Stimulated activated CD8-positive, alpha-beta memory T cell treated with anti-CD3 and anti-CD28 coated beads, Interleukin-7, amount 100 ng/mL, for 1 hour (primary cell): ENCODE measurements at places on chromosomes 7 and 10.

GRCh38 chr10:48363617-48364355 is 57.3 kb downstream of the MAPK8 start:
- DNase-seq, result no peak

GRCh38 chr10:124942317-124943169 is 620 bp downstream of the ZRANB1 start:
- no peak for DNase-seq

DNA sequence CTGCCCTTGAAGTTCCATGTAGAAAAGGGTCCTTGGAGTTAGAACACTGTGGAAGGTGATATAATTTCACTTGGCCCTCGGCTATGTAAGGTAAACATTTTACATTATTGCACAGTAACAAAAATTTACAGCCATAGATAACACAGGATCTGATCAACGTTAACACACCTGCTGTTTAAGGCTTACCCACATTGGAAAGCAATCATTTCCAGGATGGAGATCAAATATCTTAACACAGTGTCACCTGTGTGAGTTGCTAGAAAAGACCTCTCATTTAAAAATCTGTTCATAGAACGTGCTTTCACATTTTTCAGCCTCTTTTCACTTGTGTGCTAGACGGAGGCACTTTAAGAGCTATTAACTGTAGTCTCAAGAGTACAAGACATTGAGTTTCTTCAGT is 1.9 kb downstream of the TMEM229A start:
- no peak for DNase-seq

DNA sequence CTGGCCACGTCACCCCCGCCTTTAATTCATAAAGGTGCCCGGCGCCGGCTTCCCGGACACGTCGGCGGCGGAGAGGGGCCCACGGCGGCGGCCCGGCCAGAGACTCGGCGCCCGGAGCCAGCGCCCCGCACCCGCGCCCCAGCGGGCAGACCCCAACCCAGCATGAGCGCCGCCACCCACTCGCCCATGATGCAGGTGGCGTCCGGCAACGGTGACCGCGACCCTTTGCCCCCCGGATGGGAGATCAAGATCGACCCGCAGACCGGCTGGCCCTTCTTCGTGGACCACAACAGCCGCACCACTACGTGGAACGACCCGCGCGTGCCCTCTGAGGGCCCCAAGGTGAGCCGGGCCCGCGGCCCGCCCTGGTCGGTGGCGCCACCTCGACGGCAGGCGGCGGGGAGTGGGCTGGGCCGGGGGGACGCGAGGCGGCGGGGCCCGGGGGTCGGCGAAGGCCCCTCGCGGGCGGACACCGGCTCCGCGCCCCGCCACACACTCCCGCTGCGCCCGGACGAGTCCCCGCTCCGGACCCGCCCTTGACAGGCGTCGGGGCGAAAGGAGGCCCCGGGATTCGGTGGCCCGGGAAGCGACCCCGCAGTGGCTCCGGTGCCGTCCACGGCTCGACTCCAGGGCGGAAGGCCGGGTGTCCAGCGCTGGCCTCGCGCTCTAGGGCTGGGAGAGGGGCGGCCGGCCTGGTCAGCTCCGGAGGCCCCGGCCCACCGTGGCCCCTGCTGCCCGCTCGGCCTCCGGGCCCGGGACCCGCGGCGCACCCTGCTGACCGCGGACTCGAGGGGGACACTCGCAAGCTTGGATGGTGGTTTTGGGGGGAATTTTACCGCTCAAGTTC is 557 bp downstream of the BAG3 start:
- no peak for DNase-seq

GRCh38 chr10:121129266-121129665 is 278.1 kb downstream of the WDR11 start:
- no peak for DNase-seq

DNA sequence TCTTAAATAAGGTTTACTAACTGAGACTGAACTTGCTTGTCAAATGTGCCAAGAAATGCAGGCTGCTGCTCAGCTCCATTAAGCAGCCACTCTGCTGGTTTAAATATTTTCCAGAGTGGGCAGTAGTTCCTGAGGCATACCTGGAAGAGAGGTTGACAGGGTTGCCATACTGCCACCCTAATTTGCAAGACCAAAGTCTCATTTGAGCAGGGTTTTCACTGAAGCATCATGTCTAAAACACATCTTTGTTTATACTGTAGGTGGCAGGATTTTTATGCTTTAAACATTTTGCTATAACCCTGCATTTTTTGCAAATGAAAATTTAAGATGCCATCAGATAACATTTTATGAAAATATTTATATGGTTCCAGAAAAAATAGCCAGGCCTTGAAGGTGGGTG is 618.0 kb upstream of the LRRTM3 start:
- no peak for DNase-seq

GRCh38 chr10:31908157-31908556 is 20.5 kb downstream of the ARHGAP12 start:
- DNase-seq, result no peak

- DNase-seq, result no peak
These were observed 128.0 kb downstream of the MBL2 start for GRCh38 chr10:52644373-52645186.

DNA sequence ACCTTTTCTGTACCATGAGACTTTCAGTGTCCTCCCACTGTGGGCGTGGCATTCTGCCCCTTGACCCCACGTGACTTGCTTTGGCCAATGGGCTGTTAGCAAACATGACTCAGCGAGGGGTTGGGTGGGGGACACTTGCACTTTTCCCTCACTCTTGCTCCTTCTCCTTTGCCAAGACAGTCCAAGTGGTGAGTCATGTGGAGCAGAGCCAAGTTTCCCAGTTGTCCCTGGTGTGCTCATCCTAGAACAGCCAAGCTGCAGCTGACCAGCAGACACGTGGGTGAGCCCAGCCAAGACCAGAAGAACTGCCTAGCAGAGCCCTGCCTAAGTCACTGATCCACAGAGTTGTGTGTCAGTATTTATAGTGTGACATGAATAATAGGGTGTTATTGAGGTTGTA is 82.8 kb upstream of the CPXM2 start:
- no peak for DNase-seq

- DNase-seq, result no peak
These were observed 1.7 kb downstream of the ARF5 start for GRCh38 chr7:127589896-127590295.

GRCh38 chr10:50416881-50417280 is 165.6 kb upstream of the ASAH2 start:
- no peak for DNase-seq

GRCh38 chr7:32223721-32224120 is 153.5 kb upstream of the PDE1C start:
- DNase-seq, result no peak

- DNase-seq, result no peak
These were observed 951 bp downstream of the ZNF25 start for GRCh38 chr10:37975401-37975991.

GRCh38 chr10:102413053-102413705 is 5.4 kb downstream of the PSD start:
- DNase-seq, result no peak

DNA sequence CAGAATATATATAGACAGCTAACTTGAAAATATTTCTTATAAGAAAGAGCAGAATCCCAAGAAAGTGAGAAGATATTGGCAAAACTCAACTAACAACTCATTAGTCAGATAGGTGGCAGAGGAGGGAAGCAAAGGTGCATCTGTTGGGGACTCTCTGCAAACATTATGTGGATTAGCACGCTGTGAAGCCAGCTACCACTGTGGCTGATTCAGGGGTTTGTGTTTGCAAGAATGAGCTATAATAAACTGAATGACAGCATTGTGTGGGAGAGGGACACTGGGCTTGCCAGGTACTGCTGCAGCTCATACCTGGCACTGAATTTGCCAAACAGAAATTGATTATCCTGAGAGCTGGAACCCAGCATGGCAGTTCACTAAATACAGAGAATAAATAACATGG is 170.3 kb upstream of the MINDY3 start:
- no peak for DNase-seq

DNA sequence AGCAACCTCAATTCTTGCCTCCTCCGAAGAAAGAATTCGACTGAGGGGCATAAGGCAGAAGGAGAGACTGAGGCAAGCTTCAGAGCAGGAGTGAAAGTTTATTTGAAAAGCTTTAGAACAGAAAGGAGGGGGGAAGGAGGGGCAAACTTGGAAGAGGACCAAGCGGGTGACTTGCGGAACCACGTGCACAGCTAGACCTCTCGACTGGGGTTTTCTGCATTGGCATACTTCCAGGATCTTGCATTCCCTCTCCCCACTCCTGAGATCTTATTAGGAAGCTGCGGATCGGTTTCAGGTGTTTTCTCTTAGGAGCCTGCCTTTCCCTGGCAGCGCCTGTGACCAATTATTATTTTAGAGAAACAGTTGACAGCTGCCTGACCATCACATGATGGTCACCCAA is 20.3 kb upstream of the CPXM2 start:
- no peak for DNase-seq

DNA sequence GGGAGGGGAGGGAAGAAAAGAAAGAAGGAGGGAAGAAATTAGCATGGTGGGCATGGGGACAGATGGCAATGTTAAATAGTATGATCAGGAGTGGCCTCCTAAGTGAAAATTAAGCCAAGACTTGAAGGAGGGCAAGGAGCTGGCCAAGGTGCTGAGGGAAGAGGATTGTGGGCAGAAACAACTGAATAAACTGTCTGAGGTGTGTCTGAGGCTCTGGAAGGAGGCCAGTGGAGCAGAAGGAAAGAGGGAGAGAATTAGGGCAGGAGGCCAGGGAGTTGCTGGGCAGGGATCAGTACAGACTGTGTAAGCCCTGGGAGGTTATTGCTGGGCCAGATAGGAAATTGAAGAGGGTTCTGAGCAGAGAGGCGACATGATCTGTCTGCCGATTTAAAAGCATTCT is 40.6 kb upstream of the VKORC1L1 start:
- DNase-seq, result no peak

- no peak for DNase-seq
These were observed 227.5 kb downstream of the TEX36 start for GRCh38 chr10:125455431-125455830.

DNA sequence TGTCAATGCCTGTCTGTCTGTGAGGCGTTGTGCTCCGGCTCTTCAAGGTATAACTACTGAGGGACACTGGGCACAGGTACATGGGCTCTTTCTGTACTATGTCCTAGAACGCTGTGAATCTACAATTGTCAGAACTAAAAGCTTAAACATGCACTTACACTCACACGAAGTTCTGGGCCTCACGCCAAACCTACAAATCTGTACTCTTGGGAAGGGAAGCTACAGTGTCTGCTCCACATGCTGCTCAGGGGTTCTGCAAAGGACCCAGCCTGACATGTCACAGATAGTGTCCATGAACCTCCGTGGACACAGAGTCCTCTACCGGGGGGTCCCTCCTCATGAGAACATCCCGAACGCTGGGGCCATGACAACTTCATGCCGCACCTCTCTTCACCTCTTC is 268.7 kb downstream of the WDR37 start:
- DNase-seq, result no peak

GRCh38 chr7:116802746-116803152 is 59.6 kb upstream of the CAPZA2 start:
- DNase-seq, result no peak

- no peak for DNase-seq
These were observed 62.9 kb upstream of the FAM133B start for GRCh38 chr7:92653136-92653535.

- DNase-seq, result no peak
These were observed 93.3 kb downstream of the ZNF777 start for GRCh38 chr7:149367418-149368180.

GRCh38 chr7:94810496-94810895 is 96.9 kb upstream of the PPP1R9A start:
- no peak for DNase-seq

DNA sequence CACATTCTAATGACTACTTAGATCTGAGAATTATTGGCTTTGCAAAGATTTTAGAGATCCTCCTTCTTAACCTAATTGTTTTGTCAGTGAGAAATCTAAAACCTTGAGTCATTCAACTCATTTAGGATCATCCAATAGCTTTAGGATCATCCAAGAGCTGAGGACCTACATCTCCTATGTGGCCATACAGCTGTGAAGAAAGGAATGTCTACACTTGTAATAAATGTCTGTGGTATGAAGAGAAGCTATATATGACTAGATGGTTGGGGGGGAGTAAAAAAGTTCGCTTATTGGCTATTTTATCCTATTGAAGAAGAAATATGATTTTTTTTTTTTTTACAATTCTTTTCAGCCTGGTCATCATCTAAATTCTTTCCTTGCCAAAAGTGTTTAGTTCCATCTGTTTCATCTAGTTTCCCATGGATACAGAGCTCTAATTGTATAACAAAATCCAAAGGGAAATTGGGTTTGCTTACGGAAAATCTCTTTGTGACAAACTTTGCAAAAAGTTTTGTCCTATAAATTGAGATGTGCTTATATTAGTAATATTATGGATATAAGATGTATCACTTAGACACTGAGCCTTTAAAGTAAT is 196.7 kb downstream of the PRKG1 start:
- DNase-seq, result no peak

GRCh38 chr10:132523561-132524442 is 13.8 kb upstream of the INPP5A start:
- no peak for DNase-seq

DNA sequence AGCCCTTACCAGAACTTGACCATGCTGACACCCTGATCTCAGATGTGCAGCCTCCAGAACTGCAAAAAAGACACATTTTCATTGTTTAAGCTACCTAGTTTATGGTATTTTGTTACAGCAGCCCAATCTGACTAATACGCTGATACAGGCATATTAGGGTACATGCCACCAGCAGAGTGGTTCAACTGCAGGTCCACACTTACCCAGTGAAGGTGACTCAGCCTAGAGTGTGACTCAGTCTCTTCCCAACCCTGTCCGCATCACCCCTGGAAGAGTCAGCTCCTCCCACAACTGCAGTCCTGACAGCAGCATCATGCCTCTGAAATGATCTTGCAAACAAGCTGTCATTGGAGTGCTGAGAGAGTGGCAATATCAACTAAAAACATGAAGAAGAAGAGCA is 30.8 kb upstream of the GOT1 start:
- DNase-seq, result no peak

DNA sequence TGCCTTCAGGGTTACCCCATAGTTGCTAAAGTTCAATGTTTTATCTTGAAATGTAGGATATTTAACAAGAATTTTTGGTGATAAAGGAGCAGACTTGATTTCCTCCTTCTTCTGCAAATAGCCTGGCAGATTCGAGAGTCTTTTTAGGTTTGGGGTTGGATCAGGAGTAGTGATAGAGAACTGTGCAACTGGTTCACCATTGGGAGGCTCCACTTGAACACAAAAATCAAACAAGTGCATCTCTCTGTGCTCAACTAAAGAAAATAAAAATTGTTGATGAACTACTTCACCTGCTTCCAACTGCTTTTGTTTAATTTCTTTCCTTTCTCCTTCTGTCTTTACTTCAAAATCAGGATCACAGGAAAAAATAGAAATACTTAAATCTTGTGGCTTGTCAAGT is 58.5 kb downstream of the MACC1 start:
- no peak for DNase-seq

- no peak for DNase-seq
These were observed 990 bp downstream of the CALML3 start for GRCh38 chr10:5525561-5526341.

GRCh38 chr10:120891365-120891764 is 40.2 kb downstream of the WDR11 start:
- DNase-seq, result no peak

DNA sequence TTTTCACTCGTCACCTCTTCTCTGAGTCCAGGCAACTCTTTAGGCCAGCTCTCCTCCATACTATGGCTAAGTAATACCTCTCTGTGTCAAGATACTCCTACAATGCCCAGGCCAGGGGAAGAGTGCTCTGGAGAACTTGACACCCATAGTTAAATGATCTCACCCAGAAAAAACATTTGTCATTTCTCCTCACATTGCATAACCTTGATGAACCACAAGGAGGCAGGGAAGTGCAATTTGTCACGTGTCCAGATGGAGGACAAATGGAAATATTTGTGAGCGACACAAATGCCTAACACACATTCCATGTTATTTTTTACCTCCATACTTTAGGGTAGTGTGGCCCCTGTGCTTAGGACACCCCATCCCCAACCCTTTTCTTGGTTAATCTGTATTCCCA is 78.3 kb downstream of the HTR7 start:
- DNase-seq, result no peak
